GM12891 (cell line): ENCODE measurements at places on chromosomes 5 and 9.

DNA sequence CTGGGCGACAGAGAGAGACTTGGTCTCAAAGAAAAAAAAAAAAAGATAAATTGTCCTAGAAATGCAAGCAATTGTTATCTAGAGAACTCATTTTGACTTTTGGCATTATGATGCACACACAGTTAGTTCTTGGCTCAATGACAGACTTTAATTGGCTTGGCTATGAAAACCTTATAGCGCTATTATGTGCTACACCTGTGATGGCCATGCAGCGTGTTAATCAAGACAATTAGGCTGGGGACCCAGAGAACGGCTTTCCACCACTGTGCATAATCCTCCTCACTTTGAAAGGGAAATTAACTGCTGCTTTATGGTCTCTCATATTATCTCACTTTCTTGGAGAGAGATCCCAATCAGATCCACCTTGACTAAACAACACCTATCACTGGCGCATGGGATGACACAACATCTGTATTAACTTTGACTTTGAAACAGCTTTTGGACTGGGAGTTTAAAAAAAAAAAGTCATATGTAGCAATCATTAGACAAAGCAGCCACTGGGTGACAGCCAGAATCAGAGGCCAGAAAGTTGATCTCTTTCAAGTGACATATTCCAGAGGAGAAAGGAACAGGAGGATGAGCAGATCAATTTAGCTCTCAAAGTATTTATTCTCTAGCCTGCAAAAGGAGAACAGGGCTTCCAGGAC lies 132.5 kb downstream of the PPP2R2B start:
- no peak for DNase-seq

DNA sequence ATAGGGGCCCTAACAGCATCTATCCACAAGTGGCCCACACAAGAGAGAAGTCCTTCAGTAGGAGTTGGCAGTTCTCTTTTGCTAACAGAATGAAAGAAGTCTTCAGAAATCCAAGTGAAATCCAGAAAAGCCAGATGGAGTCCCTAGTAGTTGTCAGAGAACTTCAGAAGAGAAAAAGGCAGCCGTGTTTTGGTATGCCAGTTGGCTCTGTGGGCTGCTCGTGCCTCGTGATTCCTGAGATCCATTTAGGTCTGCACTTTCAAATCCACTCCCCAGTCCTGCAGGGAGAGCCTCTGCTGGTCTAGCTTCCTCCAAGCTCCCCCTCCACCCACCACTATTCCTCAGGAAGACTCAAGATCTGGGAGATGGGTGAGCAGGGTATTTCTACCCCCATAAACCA lies 69.0 kb downstream of the CFAP90 start:
- no peak for DNase-seq

- DNase-seq = no peak
Observed at GRCh38 chr9:6681957-6682501, 36.5 kb upstream of the GLDC start.

DNA sequence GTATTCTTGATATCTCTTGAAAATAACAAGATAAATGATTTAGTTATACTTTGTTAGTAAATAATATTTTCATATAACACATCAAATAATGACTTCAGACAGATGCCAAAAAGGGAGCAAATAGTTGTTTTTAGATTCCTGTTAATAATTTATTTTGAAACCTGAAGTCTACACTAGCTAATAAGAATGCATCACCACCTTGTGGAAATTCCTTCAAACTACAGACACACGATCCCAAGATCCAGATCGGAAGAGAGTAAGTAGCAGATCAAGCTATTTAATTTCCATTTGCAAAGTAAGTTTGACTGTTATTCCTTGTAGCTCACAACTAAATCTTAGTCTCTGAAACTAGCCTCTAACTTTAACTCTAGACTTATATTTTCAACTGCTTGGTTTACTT lies 35.5 kb upstream of the ISL1 start:
- DNase-seq = no peak

DNA sequence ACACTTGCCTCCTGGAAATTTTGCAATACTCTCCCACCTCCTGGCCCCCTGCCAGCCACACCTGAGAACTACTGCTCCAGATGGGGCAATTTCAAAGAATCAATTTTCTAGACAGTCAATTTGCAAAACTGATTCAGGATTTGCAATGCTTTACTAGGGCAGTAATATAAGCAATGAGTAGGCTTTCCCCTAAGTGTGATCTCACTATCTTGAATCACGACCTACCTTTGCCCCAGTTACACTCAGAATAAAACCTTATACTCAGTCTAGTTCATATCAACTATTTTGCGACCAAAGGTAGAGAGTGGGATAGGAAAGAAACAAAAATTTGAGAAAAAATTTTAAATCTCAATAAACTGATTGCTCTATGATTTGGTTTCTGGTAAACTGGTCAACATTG lies 54.4 kb downstream of the DROSHA start:
- no peak for DNase-seq

DNA sequence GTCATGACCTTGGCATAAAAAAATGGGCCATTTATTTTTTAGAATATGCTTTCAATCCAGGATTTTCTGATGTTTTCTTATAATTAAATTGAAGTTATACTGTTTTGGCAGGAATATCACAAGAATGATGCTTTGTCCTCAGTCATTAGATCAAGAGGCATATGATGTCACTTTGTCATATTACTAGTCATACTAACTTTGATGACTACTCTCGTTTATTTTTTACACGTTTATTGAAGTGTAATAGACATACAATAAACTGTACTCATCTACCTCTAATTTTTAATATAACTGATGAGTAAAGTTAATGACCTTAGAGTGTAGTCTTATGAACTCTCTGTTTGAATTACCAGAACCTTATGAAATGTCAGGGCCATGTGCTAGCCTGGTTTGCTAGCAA lies 56.4 kb downstream of the PBX3 start:
- no peak for DNase-seq

DNA sequence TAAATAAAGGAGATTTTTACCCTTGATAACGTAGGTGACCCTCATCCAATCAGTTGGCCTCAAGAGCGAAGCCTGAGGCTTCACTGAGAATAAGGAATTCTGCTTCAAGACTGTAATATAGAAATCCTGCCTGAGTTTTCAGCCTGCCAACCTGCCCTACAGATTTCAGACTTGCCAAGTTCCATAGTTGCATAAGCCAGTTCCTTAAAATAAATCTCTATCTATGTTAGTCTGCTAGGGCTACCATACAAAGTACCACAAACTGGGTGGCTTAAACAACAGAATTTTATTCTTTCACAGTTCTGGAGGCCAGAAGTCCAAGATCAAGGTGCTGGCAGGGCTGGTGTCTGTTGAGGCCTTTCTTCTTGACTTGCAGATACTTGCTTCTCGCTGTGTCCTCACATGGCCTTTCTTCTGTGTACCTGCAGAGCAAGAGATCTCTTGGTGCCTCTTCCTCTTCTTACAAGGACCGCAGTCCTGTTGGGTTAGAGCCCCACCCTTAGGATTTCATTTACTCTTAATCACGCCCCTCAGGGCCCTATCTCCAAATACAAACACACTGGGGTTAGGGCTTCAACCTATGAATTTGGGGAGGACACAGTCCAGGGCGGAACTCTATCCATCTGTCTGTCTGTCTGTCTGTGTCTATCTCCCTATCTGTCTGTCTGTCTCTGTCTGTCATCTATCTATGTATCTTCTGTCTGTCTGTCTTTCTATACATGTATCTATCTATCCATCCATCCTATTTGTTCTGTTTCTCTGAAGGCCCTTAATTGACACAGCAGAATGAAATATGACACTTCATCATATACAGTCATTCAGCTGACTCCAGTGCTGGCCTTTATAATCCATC lies 17.0 kb upstream of the CMBL start:
- no peak for DNase-seq

- DNase-seq = no peak
Observed at GRCh38 chr5:80881726-80882125, 78.4 kb upstream of the RASGRF2 start.

GRCh38 chr5:10707198-10708142 lies 53.6 kb downstream of the DAP start:
- no peak for DNase-seq

DNA sequence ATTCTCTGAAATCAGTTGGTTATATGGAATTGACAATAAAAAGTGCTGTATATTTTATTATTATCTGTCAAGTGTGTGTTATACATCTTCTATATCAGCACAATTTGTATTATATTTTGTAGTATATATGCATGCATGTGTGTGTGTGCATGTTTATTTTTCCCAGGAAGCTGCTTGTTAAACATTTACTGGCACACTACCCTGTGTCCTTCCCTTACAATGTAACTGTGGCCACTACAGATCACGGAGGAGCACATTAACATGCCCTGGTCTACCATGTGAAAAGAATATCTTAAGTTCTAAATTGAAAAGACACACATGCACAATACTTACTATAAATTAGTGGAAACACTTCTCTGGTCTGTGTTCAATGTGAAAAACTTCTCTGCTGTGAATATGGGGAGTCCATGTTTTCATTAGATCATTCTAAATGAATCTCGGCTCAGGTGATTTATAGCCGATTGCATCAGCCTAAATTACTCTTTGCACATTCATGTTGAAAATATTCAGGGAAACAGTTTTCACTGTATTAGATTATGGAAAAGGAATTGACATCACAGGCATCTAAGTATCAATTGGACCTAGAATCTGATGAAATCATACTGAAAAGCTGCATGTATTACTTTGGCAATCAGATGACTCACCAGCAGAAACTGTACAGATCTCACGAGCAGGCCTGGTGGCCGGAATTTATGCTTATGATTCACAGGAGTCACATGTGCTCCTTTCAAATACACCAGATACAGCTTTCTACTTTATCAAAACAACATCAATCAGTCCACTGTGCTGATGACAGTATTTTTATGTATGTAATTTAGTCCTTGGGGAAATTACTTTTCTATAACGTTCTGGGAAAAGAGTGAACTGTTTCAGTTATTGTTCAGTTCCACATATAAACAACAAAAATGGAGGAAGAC lies 39.4 kb downstream of the LURAP1L start:
- DNase-seq = no peak

- DNase-seq = no peak
Observed at GRCh38 chr5:15021266-15022046, 149.9 kb upstream of the ANKH start.

DNA sequence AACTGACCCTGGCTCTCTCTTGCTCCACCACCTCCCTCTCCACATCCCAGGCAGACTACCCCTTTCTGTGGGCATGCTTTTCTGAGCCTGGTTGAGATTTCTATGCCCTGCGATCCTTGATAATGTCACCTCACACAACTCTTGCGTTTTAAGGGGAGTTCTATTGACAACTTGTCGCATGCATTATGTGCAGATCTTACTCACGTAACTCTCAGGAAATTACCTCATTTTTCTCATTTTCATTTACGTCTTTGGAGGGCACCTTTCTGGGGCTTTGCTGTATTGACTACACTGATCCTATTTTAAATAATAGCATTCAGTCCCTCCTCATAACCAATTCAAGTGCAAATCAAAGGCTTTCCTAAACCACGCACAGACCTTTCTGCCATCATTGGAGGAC lies 140.4 kb upstream of the WWC1 start:
- no peak for DNase-seq

GRCh38 chr5:58107704-58108103 lies 352.2 kb downstream of the PLK2 start:
- no peak for DNase-seq

- no peak for DNase-seq
Observed at GRCh38 chr9:21082671-21083070, 4.9 kb upstream of the IFNB1 start.
